ENCODE measurements at places on chromosomes 7 and 10.

DNA sequence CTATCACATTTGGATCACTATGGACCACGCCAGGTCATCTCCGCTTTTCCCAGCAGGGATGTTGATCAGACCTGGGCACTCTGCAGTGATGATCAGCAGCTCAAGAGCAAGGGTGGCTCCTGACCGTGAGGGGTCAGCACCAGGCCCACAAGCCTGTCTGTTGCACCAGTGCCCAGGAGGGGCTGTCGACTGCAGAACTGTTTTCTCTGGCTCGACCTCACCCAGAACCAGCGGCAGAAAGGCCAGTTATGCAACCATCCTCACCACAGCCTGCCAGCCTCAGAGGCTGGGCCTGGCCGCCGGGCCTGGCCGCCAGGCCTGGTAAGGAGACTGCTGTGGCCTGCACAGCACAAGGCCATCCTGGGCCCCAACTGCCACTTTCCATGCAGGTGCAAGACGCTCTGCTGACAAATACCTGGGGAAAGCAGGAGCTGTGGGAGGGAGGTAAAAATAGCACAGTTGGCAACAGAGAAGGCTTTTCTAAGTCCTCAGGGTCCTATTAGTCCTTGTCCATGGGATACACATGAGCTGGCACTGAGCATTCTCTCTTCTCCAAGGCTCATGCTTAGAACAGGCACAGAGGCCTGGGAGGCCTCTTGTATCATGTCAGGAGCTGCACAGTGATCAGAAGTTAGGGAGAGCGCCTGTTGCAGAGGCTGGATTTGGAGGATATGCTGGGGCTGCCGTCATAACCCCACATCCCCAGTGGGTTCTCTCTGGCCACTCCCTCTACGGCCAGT lies 17.5 kb downstream of the KCNMA1 start:
- no peak for DNase-seq

- DNase-seq, result no peak
These were observed 398.9 kb downstream of the ADRA2A start for GRCh38 chr10:111475720-111476119.

- no peak for DNase-seq
These were observed 10.7 kb downstream of the SUV39H2 start for GRCh38 chr10:14889318-14889717.

DNA sequence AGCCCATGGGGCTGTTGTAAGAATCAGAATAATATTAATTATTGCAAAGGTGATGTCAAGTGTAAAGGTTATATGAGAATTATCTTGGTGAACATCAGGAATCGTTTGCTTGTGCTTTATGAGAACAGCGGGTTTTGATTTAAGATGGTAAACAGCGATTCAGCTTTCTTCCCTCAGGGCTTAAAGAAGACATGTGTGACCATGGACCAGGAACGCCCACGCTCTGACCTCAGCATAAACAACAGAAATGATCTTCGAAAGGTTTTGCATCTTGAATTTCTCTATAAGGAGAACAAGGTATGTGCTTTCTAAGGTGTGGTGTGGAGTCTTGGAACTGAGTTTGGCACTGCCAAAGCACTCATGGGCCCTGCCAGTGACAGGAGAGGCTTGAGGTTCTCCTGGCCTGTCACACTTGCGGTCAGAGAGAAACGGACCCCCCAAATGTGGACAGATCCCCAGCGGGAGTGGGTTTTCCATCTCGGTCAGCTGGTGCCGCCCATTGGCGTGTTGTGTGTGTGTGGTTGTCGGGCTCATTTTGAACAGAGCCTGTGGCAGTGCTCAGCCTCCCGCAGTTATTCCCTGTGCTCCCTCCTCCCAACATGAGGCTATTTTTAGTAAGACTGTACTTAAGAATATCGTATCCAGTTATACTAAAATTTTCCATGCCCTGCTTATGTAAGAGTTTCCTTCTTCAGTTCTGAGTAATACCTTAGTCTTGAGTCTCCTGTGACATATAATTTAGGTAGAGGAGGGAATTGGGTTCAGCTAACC lies 7.2 kb downstream of the MINDY4 start:
- peak; percentile 55 for DNase-seq

- no peak for DNase-seq
These were observed 121.1 kb downstream of the HGF start for GRCh38 chr7:81648716-81649115.

DNA sequence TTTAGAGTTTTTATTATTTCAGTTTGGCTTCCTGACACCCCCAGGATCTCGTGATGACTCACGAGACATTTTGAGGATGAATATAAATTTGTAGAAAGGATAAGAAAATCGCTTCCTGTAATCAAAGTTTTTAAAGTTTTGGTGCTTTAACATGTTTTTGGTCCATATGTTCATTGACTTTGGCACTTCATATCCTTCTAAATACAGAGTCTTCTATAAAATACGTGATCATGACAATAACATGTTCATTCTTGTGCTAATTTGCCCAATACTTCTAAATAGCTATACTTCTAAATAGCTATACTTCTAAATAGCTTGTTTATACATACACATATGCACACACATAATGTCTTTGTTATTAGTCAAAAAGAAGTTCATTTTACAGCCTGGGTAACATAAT lies 341.9 kb downstream of the PLXDC2 start:
- no peak for DNase-seq

GRCh38 chr7:117825132-117825531 lies 48.1 kb downstream of the CTTNBP2 start:
- no peak for DNase-seq
